ENCODE measurements at places on chromosomes 3 and 15. TPM values are rescaled to one million over a fixed set of nuclear protein-coding genes. Genes with fewer than 3 reads are reported as not detected.

The PFKFB4 gene
- 45.3 TPM for total RNA-seq

The FBXW12 gene
- total RNA-seq = not detected

The PLA2G4D gene
- total RNA-seq = 0.19 TPM

The C3orf22 gene
- not detected for total RNA-seq

The HYAL1 gene
- 0.40 TPM for total RNA-seq

The ADGRG7 gene
- total RNA-seq = 0.17 TPM

The DNAH12 gene
- total RNA-seq = under 0.01 TPM

The SERINC4 gene
- total RNA-seq = not detected
